ENCODE measurements at places on chromosomes 16 and 17.

DNA sequence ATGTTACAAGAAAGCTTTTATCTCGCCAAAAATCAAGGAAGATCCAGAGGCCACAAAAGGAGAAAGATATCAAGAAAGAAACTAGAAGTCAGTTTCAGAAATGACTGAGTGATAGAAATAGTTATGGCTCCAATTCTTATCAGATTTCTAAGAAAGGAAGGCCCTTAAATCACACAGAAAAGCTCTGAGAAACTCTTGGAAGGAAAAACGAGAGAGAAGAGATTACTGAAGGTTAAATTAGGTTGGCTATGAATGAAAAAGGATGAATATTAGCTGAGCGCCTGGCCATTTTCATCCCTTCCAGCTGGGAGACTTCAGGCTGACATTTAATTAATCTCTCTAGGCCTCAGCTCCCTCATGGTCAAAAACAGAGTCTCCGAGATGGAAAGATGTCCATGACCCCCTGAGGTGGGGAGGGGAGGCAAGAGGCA lies 72.3 kb downstream of the CYTH1 start:
- DNase-seq, result no peak

DNA sequence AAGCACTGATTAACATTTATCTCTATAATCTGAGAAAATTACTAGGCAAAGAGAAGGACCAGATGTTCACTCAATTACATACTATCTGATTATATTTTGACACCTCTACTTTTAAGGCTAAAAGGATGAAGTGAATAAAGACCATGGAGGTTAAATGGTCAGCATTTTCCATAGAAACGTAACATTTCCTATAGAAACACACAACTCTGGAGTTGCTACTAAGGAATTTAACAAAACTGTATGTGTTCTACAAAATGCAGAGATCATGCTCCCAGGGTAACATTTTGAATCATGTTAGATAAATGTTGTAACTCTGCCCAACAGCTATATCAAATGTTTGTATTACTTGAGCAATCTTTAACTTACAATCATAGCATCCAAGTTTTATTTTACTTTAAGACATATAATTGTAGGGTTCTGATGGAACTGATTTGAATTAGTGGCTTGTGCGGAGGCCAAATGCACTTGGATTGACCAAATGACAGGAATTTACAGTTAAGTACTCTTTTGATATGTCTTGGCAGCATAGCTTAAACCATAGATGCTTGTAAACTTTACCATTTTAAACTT lies 97.7 kb downstream of the RPGRIP1L start:
- DNase-seq, result no peak

GRCh38 chr17:30161601-30162000 lies 45.0 kb downstream of the NSRP1 start:
- DNase-seq, result no peak

- DNase-seq, result no peak
Observed at GRCh38 chr17:50471009-50471905, 2.6 kb upstream of the CHAD start.

DNA sequence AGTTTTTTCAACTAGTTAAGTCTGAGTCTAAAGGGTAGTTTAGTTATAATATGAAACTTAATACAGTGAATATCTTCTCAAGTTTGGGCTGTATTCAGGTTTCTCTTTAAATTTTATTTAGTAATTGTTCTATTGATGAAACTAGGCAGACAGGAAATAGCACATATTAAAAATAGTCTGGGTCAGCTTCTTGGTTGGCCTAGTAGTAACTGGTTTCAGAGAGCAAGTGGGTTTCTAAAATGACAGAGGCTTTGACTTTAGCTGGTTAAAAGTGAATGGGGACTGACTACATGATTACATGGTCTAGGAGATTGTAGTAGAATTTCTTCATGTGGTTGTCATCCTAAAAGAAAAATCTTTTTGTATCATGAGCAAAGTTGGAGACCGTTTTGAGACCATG lies 46.8 kb downstream of the OMG start:
- DNase-seq, result no peak

DNA sequence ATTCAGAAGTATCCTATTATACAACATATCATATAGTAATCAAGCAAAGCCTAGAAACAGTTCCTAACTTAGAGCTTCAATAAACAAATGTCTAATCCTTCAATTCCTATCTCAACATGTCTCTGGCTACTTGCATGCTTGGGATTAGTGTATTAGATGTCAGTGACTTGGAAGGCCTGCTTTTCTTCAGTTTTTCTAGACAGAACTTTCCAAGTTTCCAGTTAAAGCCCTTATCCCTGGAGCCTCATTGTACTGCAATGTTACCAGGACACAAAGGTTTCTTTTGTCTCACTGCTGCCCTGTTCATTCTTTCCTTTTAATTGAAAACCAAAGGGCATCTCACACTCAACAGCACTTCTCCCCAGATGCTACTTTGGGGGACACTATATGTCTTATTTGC lies 16.5 kb downstream of the PSME3IP1 start:
- DNase-seq, result no peak

GRCh38 chr17:55023626-55024025 lies 55.1 kb downstream of the STXBP4 start:
- DNase-seq, result no peak
